Endothelial cell (in vitro differentiated cells): ENCODE measurements at places on chromosomes 2 and 18. TPM values are rescaled to one million over a fixed set of nuclear protein-coding genes. Genes with fewer than 3 reads are reported as not detected.

GRCh38 chr2:8462280-8462679 is 219.6 kb upstream of the ID2 start:
- H3K4me1 ChIP-seq = peaks cover 4% of the 10 kb centered on the region
- H3K4me3 ChIP-seq = no peak overlapping the region
- no peaks in the 10 kb centered on the region for H3K27me3 ChIP-seq
- DNase-seq = no peak

DNA sequence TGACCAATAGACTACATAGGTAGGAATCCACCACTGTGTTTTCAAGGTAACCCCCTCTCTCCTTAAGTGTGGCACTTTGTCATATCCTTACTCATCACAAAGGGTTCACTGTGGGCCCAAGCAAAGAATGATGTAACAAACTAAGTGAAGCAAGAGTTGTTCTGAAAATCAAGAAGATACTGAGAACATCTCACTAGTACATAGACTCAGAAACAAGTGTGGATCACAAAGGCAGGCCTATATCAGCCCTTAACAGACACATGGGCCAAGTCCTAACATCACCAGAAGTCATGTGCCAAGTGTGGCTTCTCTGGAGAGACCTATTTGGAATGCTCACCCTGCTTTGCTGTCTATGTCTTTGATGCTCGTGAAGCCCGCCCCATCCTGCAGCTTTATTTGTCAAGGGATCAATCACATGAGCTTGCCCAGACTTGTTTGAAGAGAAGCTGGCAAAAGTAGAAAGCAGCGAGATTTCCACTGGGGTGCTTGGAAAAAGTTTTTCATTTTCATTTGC is 131.2 kb upstream of the TTC39C start:
- H3K4me1 ChIP-seq = no peaks in the 10 kb centered on the region
- peaks cover 2% of the 10 kb centered on the region for H3K36me3 ChIP-seq
- H3K27me3 ChIP-seq = peaks cover 3% of the 10 kb centered on the region
- H3K4me3 ChIP-seq = no peak overlapping the region

DNA sequence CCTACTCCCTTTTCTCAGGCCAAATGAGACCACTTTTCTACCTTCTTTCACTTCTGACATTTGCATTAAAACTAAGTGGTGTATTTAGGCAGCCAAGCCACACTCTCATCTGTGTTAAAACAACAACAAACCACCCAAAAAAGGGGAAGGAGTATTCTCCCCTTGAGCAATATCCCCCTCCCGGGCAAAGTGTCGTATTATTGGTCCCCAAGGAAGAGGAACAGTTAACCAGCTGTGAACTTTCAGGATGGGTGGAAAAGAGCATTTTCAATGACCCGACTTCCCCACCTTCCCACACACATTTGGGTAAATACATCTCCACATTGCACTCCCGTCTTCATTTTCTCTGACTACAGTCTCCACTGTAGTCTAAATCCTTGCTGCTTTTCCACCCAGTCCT is 44.3 kb downstream of the FEZ2 start:
- H3K4me3 ChIP-seq = no peak overlapping the region
- H3K36me3 ChIP-seq = peaks cover 29% of the 10 kb centered on the region
- DNase-seq = no peak
- peaks cover 20% of the 10 kb centered on the region for H3K4me1 ChIP-seq
- peaks cover 12% of the 10 kb centered on the region for H3K27me3 ChIP-seq

DNA sequence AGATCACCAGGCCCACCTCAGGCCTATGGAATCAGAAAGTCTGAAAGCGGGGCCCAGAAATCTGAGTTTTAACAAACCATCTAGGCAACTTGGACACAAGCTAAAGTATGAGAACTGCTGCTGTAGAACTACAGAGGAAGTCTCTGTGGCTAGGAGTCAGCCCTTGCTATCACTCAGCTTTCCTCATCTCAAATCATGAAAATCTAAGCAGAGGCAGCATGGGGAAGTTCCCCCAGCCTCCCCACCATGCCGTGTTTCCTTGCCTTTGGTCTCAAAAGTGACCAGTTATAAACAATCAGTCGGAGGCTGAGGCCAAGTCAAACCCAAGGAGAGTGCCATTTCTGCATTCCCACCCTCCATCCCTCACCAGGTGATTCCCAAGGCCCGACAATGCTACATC is 404.7 kb downstream of the BCL11A start:
- H3K27me3 ChIP-seq = peaks cover 3% of the 10 kb centered on the region
- no peak overlapping the region for H3K4me3 ChIP-seq
- H3K27ac ChIP-seq = no peak overlapping the region
- no peak for DNase-seq

DNA sequence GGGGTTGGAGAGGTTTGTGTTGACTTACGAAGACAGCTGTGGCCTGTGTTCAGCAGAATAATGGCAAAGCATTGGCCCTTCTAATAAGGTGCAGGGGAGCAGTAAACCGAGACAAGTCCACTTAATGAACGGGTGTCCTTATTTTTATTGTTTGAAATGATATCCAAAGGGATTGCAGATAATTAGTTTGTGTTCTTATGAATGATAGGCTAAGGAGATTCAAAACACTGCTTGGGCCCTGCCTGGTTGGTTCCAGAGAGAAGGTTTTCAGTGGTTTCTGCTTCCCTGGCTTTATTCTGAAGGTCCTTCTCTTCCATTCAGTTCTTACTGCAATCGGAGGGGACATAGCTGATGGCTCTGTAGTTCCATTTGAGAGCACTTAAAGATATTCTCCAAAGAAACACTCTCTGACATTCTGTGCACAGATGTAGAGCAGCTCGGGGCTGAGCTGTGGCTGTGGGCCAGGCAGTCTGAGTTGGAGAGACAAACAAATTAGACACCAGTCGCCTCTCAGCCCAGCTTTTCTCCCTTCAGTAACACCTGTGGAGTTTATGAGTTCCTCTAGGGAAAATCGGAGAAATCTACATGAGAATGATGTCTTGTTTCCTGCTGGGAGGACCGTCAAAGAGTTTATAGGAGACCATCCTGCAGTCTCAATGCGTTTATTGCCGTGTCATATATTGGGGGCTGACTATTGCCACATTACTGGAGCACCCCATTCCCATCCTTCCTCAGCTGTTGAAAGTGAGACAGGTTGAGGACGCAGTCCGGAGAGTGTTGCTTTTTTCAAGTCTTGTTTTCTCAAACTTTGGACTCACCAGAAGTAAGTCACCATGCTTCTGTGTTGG is 6.5 kb downstream of the GREB1 start:
- DNase-seq = no peak
- peaks cover 27% of the 10 kb centered on the region for H3K4me1 ChIP-seq
- H3K36me3 ChIP-seq = no peaks in the 10 kb centered on the region
- peak overlapping the region; percentile 10 for H3K4me3 ChIP-seq
- peaks cover 10% of the 10 kb centered on the region for H3K27me3 ChIP-seq

- no peaks in the 10 kb centered on the region for H3K27me3 ChIP-seq
- no peak for DNase-seq
- H3K36me3 ChIP-seq = no peaks in the 10 kb centered on the region
- H3K27ac ChIP-seq = no peak overlapping the region
- H3K4me1 ChIP-seq = no peaks in the 10 kb centered on the region
- no peak overlapping the region for H3K4me3 ChIP-seq
Observed at GRCh38 chr18:21203126-21203525, 38.9 kb upstream of the GREB1L start.

GRCh38 chr2:144477281-144477956 is 42.5 kb downstream of the ZEB2 start:
- DNase-seq = no peak
- H3K27ac ChIP-seq = no peak overlapping the region
- peaks cover 5% of the 10 kb centered on the region for H3K36me3 ChIP-seq
- no peak overlapping the region for H3K4me3 ChIP-seq

DNA sequence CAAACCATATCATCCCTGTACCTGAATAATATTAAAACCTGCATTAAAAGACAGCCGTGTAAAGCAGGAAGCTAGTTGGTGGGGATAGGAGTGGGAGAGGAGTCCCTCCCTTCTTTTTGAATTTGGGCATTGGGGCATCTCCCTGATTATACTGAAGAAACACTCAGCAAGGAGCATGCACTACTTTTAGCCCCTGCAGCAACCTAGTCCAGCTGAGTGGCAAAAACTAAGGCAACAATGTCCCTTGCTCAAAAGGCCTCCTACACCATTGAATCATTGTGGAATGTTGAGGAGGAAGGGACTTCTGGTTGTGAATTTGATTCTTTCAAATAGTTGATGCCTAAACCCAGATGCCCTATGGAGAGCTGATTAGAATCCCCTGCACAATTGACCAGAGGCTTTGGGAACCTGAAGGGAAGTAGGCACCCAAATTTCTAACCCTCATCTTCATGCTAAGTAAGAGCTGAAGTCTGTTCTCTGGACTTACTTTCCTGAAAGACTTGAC is 111.7 kb downstream of the DDX1 start:
- no peak for DNase-seq
- H3K36me3 ChIP-seq = peaks cover 6% of the 10 kb centered on the region
- peaks cover 26% of the 10 kb centered on the region for H3K4me1 ChIP-seq
- H3K27me3 ChIP-seq = peaks cover 9% of the 10 kb centered on the region
- peak overlapping the region; percentile 82 for H3K27ac ChIP-seq
- no peak overlapping the region for H3K4me3 ChIP-seq

GRCh38 chr18:48027401-48027963 is 97.0 kb upstream of the SMAD2 start:
- peaks cover 3% of the 10 kb centered on the region for H3K27me3 ChIP-seq
- no peaks in the 10 kb centered on the region for H3K36me3 ChIP-seq
- H3K4me1 ChIP-seq = peaks cover 15% of the 10 kb centered on the region
- peak overlapping the region; percentile 77 for H3K4me3 ChIP-seq

DNA sequence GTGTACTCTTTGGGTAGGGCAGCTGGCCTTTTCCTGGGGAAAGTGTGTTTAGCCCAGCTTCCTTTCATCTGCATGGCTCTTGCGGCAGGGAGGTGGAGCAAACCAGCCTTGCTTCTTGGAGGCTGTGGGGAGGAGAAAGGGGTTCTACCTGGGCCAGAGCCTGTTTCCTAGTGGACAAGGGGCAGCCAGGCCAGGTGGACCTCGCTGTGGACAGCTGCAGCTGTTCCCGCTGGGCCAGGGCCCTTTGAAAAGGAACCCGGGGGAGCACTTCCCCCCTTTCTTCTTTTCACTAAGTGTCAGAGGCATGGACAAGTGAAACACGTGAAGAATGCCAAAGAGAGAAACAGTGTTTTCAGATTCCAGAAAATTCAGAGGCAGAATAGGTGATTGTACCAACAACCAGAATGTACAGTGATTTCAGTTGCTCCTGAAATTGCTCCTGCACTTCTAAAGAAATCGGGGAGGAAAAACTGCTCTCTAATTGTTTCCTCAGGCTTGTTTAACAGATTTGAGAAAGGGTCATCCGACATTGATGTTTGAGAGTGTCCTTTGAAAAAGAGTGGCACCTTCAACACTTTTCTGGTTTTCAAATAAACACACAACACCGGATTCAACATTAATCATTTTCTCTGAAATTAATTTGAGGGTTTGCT is 3.9 kb downstream of the GLI2 start:
- H3K4me3 ChIP-seq = no peak overlapping the region
- peaks cover 37% of the 10 kb centered on the region for H3K4me1 ChIP-seq
- H3K36me3 ChIP-seq = no peaks in the 10 kb centered on the region
- DNase-seq = no peak

DNA sequence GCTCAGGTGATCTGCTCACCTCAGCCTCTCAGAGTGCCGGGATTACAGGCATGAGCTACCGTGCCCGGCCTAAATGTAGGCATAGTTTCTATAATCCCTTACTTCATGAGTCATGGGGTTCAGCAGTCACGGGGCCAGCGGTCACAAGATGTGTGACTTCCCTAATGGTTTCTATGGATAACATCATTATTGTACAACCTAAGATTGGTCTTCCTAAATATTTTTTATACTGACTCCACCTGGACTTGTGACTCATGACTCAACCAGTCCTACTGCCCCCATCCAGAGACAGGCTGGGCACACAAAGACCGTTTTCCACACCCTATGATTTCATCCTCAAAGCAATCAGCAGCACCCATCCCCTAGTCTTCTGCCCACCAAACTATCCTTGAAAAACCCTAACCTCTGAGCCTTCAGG is 15.9 kb downstream of the FAM210A start:
- peaks cover 5% of the 10 kb centered on the region for H3K4me1 ChIP-seq
- H3K4me3 ChIP-seq = no peak overlapping the region
- H3K27ac ChIP-seq = no peak overlapping the region
- no peaks in the 10 kb centered on the region for H3K27me3 ChIP-seq
- H3K36me3 ChIP-seq = peaks cover 8% of the 10 kb centered on the region
- no peak for DNase-seq

DNA sequence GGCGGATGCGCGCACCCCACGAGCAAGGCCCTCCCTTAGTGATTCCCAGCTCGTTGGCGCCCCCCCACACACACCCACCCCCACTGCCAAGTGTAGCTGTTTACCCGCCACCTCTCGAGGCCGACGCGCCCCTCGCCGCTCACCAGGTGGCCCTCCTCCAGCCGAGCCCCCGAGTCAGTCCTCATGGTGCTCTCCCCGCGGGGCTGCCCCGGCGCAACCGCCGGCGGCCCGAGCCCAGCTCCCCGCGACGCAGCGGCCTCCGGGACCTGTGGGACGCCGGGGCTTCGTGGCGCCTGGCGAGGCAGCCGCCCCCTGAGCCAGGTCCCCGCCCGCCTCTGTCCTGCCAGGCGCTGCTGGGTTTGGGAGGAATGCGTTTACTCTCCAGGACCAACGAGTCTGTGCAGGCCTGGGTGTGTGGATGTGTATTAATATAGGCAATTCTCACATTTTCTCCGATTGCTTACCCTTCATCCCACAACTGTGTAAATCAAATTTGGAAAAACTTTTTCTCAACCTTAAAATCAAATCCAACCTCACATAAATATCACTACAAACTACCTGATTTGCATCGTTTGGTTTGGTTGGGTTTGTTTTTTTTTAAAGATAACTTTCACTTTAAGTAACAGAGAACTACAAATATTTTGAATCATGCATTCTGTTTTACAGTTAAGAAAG is at the start of gene TMEM237:
TMEM237 (minus strand) TSS at position 288 of the 675 bp plus-strand sequence; CDS start at position 185, 103 bp downstream.
- H3K27me3 ChIP-seq = peaks cover 4% of the 10 kb centered on the region
- peaks cover 12% of the 10 kb centered on the region for H3K4me1 ChIP-seq
- peak within 1 kb of the TSS; percentile 95 for H3K27ac ChIP-seq
- peaks cover 7% of the 10 kb centered on the region for H3K36me3 ChIP-seq
- H3K4me3 ChIP-seq = peak within 1 kb of the TSS; percentile 94
- DNase-seq = peak; percentile 47

GRCh38 chr2:45445037-45445436 is 166.0 kb downstream of the SRBD1 start:
- H3K4me3 ChIP-seq = no peak overlapping the region
- H3K27me3 ChIP-seq = no peaks in the 10 kb centered on the region
- no peak overlapping the region for H3K27ac ChIP-seq
- no peak for DNase-seq

DNA sequence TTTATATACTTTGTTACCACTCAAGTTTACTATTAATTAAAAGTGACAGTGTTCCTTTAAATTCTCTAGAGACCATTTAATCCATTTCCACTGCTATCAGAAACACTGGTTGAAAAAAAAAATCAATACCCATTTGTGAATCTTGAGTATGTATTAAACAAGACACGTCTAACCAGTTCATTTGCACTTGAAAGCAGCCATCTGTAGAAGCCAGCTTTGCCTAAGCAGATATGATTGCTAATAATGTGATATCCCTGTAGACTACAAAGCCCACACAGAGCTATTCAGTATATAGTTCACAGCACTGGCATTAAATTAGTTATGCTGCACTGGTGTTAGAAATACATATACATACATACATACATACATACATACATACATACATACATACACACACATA is 111.8 kb upstream of the SP3 start:
- DNase-seq = no peak
- no peak overlapping the region for H3K4me3 ChIP-seq
- H3K4me1 ChIP-seq = peaks cover 9% of the 10 kb centered on the region
- H3K27me3 ChIP-seq = no peaks in the 10 kb centered on the region

GKN1 gene
- not detected for total RNA-seq

SLC19A3 gene
- 0.62 TPM for total RNA-seq

POTEI gene
- total RNA-seq = 0.15 TPM

EVX2 gene
- not detected for total RNA-seq

ZSWIM2 gene
- not detected for total RNA-seq
